ENCODE measurements at places on chromosomes 13 and 19.
A peak's percentile ranks its signal among the peaks of the same experiment; 100 is the strongest.

GRCh38 chr13:21846605-21847004, 175.7 kb downstream of the FGF9 start:
- DNase-seq: no peak

- DNase-seq: peak; percentile 76
Observed at GRCh38 chr19:43620061-43621001, 902 bp upstream of the ZNF428 start.

GRCh38 chr13:41851351-41851750, 109.6 kb downstream of the VWA8 start:
- DNase-seq: no peak

- no peak for DNase-seq
Observed at GRCh38 chr13:99507054-99507453, 5.8 kb downstream of the TM9SF2 start.

DNA sequence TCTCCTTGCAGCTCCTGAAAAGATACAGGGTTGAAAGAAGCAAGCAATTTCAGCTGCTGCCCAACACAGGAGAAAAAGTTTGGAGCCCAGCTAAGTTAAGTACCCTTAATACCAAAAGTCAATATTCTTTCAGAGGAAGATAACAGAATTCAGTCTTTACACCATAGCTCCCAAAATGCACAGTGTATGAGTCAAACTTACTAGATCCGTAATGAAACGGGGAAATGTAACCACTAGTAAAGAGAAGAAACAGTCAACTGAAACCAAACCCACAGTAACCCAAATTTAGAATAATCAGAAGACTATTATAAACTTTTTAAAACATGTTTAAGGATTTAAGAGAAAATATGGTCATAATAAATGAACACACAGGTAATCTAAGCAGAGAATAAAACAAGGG, 45.2 kb downstream of the SUCLA2 start:
- DNase-seq: no peak

DNA sequence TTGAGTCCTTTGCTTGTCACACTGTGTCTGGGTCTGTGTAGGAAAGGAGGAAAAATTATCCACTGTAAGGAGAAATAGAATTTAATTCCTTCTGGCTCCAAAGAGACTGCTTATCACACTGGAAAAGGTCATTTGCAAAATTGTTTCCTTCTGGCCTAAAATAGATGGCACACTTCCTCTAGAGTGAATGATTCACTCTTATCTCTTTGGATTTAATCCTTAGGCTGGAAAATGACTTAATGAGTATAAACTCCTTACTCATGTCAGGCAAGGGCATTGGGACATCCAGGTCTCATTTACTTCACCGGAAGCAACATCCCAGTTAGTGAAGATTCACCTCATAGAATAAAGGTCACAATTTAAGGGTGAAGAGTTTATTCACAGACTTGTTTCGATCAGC, 293.6 kb downstream of the OXGR1 start:
- no peak for DNase-seq

- DNase-seq: no peak
Observed at GRCh38 chr19:1037621-1038064, 2.3 kb upstream of the ABCA7 start.

DNA sequence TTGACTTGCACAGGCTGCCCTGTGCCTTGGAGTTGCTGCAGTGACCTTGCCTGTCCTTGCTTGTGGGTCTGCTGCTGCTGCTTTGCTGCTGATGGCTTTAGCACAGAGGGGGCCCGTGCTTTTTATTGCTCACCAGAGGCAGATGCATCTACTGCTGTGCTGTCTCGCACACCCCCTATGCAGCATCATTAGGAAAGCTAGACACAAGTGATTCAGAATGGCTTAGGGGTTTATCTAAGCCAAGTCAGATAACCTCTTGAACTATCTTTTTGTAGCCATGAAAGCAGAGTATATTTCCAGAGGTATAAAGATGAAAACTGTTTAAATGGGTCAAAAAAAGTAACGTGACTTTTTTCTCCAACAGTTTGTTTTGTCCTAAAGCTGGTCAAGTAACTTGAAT, 7.8 kb downstream of the GTF3A start:
- no peak for DNase-seq

DNA sequence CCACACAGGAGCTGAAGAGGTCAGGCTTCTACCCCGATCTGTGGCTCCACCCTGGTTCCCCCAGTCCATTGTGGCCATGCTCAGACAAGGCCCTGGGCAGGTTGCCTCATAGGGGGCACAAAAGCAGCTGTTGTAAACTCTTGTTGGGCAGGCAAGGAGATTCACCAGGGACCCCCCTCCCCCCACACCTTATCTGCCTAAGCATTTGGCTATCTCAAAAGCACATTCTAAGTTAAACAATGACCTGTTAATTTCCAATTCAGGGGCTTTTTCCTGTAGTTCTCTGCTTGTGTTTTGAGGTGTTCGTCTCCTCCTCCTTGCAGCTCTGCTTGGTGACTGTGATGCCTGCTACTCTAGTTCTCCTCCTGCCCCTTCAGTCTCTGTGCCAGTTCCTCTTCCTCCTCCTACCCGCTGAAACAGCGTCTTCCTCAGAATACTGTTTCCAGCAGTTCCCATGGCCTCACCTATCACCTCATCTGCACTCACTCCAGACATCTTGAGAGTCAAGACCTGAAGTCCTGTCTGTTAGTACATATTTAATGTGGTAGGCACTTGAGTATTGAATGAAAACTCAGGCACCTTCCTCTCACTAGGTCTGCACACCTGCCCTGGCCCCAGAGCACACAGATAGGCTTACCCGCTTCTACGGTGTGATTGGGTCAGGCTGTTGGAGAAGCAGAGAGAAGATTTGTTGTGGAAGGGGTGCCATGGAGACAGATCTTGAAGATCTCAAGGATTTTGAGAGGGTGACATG, 31.7 kb downstream of the SPATA13 start:
- no peak for DNase-seq

GRCh38 chr19:14669940-14670339, 4.7 kb downstream of the ADGRE3 start:
- DNase-seq: no peak

- no peak for DNase-seq
Observed at GRCh38 chr13:78323040-78323439, 280.3 kb downstream of the POU4F1 start.

DNA sequence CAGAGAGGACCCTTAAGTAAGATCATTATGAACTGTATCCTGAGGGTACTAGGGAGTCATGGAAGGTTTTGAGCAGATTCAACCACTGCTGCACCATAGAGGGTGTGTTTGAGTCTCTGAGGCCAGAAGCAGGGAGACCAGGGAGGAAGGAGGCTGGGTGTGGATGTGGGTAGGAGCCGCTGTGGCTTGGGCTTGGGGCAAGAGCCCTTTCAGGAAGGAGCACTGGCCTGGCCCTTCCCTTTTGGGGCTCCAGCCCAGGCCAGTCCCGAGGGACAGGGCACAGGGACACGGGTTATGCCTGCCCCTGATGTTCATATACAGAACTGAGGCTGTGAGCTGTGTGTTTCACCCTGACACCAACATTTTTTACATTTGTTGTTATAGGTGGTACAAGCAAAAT, 7.2 kb downstream of the CIC start:
- DNase-seq: no peak

GRCh38 chr13:30071969-30072817, 221.8 kb upstream of the UBL3 start:
- DNase-seq: no peak

- no peak for DNase-seq
Observed at GRCh38 chr13:22740264-22740663, 440.5 kb upstream of the SGCG start.

- no peak for DNase-seq
Observed at GRCh38 chr13:104571161-104571892, 1505.1 kb upstream of the SLC10A2 start.

DNA sequence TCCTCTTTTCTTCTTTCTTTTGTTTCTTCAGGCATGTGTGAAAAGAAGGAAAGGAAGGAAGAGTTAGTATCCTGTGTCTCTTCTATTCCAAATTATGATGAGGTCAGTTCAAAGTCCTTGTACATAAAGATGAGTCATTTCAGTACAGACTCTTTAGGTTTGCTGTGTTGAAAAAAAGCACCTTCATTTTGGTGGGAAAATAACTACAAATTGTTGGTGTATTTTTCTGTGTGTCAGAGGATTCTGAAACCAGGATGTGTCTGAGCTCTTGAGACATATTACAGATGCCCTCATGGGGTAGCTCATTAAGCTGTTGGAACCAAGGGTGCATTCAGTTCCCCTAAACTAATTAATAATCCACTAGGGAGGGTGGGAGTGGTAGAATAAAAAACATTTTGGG, 5.8 kb upstream of the HSPH1 start:
- DNase-seq: no peak

GRCh38 chr13:112716841-112717520, 27.1 kb downstream of the ATP11A start:
- no peak for DNase-seq

GRCh38 chr13:77696006-77696878, 1.2 kb upstream of the SLAIN1 start:
- no peak for DNase-seq

DNA sequence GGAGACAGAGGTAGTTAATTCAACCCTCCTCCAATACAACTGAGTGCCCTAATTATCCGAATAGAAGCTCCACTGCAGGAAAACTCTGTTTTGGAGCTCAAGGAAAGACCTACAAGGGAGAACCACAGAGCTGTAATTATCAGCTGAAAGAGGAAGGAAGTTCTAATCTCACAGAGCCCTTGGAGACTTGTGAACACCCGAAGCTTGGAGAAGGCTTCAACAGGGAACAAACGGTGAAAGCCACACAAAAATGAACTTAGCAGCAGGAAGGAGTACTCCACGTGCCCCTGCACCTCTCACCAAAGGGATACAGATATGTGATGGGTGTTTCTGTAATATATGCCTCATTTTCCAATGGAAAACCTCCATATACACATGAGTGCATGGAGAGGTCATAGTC, 61.1 kb downstream of the IRS2 start:
- DNase-seq: no peak

- DNase-seq: no peak
Observed at GRCh38 chr19:2289714-2290435, 7.9 kb upstream of the PEAK3 start.

DNA sequence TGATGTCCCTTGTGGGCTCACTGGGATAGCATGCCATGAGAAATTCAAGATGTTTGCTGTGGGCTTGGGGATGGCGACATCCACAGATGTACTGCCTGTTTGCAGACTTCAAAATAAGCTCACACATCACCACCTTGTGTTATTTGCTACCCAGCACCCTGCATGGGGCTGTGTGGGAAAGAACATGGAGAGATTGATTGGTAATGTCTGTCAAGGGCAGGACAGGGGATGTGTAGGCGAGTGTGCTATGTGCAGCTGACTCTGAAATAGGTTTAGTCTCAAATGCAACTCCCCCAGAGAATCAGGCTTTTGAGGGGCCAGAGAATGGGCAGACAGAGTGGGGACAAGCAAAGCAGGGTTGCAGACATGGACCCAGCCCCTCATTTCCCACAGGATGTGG, 24.7 kb downstream of the PNPLA6 start:
- no peak for DNase-seq

DNA sequence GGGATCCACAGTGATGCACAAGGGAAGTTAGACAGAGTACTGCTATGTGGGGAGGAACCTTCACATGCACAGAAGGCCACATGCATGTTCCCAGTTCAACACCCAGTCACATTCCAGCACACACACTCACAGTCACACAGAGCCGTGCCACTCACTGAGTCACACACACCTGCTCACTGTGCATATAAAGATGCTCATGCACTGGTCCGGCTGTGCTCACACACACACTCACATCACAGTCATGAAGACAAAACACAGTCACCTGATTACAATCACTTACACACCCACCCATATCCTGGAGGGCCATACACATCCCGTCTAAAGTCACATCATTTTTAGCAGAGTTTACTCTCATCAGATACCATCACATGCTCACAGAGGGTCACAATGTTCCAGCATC, 478 bp downstream of the CLC start:
- DNase-seq: no peak

Measured in activated gamma-delta T cell treated with anti-CD3 and anti-CD28 coated beads, Interleukin-2, amount 50 U/mL, for 16 hours (primary cell).